ENCODE measurements at places on chromosomes 5 and 9. TPM values are rescaled to one million over a fixed set of nuclear protein-coding genes. Genes with fewer than 3 reads are reported as not detected.

SHB gene
- total RNA-seq, result 4.6 TPM

BAAT gene
- 0.16 TPM for total RNA-seq

GRCh38 chr9:109483744-109484429 is 14.2 kb downstream of the PTPN3 start:
- DNase-seq, result no peak

CDC20B gene
- total RNA-seq, result not detected

PCDHB12 gene
- total RNA-seq, result 3.1 TPM

PCDHGA7 gene
- 0.32 TPM for total RNA-seq

- no peak for DNase-seq
Measured at GRCh38 chr5:140481758-140482157, 65.7 kb upstream of the EIF4EBP3 start.

Data from neural crest cell (in vitro differentiated cells).